Stimulated activated CD8-positive, alpha-beta memory T cell treated with anti-CD3 and anti-CD28 coated beads, Interleukin-15, amount 100 ng/mL, for 24 hours (primary cell): ENCODE measurements at places on chromosomes 5 and 9.

DNA sequence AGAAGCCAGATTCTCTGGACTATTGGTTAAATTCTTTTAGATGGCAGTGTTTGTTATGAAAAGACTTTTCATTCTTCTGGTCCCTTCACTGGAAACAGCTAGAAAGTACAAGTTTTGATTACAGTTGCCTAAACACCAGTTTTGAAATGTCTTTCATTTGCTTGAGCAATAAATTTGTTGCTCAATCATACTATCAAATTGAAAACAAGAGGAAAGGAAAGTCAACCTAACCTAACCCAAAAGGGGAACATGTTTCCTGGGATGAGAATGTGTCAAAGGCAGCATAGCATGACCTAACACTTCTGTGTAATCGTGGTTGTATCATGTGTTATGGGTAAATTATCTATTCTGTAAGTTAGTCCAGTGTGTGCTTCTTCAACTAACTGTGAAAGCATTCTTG, 213.2 kb downstream of the TMC1 start:
- DNase-seq: no peak

DNA sequence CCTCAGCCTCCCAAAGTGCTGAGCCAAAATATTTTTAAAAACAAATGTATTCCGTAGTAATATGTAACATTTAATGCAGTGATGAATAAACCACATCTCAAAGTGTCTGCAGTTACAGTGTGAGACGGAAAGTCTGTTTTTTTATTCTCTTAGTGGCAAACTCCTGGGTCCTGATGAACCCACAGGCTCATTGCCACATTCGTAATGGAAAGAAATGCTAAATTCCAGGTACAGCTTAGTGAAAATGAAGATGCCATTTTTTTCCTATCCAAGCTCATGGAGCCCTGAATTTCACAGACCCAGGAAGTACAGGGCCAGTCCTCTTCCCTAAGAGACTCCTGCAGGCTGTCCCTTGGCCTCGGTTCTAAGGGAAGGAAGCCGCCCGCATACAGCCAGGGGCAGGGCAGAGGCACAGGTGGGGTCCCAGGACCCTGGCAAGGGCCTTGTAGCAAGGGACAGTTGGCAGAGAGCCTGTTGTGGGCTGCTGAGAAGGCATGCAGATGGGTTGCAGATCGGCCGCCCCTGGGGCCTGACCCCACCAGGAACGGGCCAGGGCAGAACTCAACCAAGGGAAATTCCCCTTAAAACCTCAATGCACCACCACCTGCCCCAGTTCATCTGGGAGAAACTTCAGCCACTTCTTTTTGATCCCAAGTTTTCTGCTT, 36.2 kb downstream of the IPPK start:
- DNase-seq: no peak

- no peak for DNase-seq
These were observed 46.9 kb upstream of the RGS7BP start for GRCh38 chr5:64458948-64459347.

DNA sequence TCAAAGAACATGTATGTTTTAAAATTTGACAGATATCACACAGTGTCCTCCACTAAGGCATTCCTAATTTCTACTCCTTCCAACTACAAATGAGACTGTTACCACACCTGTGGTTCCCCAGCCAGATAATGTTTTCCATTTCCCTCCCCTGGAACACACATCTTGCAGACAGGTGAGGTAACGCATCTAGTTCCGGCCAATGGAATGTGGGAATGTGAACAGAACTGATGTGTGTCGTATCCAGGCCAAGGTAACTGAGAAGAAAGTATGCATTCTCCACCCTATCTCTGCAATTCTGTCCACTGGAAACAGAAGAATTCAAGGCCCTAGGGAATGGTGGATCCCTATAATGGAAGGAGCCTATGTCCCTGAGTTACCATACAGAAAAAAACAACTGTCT, 19.9 kb upstream of the NR4A3 start:
- no peak for DNase-seq

GRCh38 chr9:84492366-84493159, 152.0 kb upstream of the SLC28A3 start:
- DNase-seq: no peak

- DNase-seq: no peak
These were observed 96.9 kb upstream of the FSTL4 start for GRCh38 chr5:133709209-133709725.

DNA sequence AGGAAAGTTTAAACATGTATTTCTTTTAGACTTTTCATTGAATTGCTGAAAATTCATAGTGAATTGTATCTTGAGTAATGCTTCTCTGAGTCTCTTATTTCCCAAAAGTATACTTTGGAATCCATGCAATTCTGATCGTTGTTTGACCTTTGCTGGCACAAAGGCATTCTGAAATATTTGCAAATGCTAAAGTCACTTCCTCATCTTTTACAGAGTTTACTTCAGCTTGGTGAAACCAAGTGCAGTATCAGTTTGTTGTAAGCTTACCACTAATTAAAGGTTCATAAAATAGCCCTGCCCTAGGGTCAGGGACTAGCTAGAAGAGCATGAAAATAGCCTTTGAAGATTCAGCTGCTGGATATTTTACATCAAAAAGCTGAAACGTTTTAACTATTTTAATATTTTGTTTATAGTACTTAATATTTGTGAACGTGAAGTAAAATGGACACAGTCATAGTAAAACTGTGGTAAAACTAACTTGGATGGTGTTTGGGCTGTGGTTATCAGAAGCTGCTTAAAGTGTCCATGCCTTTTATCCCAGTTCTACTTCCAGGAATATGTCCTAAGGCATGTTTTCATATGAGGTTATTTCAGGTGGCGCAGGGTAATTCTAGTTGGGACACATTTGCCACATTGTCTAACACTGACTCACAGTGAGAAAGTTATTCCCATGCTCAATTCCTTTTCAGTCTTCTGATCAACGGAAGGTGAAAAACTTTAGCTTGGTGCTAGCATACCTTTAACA, 45.3 kb downstream of the SLC22A5 start:
- DNase-seq: no peak
